ENCODE measurements at places on chromosomes 1 and 21.

DNA sequence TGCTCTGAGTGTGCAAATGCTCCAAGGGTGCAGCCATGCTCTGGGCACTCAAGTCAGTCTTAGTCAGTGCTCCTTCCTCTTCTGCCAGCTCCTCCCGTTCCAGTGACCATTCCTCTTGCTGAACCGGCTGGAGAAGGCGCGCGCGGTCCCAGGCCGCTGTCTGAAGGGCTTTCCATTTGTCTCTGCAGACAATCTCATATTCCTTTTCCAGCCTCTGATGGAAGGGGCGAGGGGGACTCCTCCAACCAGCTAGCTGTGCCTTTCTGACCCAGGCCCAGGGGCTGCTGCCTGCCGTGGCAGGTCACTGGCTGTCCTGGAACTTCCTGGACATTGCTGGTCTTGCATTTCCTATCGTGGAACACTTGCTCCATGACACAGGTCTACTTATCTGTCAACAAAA, 67.5 kb downstream of the RIPK4 start:
- no peak for DNase-seq

- no peak for DNase-seq
These were observed 1.4 kb upstream of the FNDC5 start for GRCh38 chr1:32872192-32872460.

GRCh38 chr1:27365372-27366112, 1.2 kb downstream of the MAP3K6 start:
- peak; percentile 75 for DNase-seq

- no peak for DNase-seq
These were observed 45.8 kb downstream of the STX6 start for GRCh38 chr1:180976732-180977357.

DNA sequence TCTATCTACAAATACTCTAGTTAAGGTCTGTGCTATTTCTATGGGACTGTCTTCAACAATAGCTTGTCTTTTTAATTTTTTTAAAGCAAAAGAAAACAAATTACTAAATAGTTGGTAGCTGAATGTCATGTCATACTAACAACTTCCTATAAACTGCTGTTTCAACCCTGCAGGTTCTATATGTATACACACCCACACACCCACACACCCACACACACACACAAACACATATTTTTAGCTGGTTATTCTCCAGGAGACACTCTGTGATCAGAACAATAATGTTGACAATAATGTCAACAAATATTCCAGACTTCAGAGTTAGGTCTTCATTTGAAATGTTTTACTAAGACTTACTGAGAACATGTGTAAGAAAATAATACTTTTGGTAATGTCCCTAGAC, 66.7 kb downstream of the AK5 start:
- no peak for DNase-seq

DNA sequence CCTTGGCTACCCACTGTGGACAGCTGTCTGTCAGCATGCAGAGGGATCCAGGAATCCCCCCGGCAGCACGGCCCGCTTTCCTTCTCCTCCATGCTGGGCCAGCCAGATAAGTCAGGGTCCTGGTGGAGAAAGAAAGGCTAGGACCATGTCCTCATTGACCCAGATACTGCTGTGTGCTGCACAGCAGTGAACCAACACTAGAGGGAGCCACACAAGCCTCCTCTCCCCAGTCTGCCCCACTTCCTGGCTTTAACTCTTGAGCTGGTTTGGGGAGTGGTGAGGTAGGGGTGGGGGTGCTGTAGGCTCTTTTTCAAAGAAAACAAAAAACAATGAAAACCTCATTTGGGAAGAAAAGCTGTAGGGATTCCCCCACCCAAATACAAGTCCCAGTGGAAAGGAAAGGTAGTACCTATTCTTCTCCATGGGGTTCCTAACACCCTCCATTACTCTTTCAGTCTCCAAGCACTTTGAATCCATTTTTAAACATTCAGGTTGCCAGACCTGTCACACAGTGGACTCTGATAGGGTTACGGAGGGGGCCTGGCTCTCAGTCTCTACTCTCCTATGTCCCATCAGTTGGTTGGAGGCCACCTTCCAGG, 84.9 kb upstream of the CD1D start:
- DNase-seq, result peak; percentile 12

DNA sequence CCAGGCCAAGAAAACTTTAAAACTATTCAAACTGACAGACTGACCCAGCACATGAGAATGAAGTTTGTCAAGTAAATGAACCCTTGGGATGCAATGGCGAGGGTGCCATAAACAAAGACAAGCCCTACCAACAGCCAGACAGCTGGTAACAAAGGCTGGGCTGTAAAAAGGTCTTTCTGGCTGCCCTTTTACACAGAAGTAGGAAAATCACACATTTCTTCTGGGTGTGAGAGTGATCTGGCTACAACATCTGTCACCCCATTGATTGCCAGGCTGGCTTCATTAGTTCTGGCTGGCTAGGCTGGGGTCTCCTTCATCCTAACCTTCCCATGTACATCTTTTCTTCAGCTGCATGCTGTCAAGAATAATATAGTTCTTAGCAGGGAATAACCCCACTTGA, 83.6 kb upstream of the FOXD3 start:
- DNase-seq, result no peak

GRCh38 chr1:172287208-172287607, 133.3 kb upstream of the C1orf105 start:
- DNase-seq, result no peak

DNA sequence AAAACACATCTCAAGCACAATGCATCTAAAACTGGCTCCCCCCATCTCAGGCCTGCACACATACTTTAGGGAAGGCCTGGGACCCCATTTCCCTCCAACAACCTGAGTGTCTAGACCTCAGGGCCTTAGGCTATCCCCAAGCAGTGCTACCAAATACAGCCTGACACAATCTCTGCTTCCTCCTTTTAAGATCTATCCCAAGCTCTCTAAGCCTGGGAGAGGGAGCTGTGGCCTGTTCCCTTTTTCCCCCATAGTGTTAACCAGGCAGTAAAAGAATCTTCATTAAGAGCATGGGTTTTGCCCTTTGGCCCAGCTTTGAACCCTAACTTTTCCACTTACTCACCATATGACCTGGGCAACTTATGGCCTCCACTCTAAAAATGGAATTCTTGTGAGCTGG, 10.8 kb upstream of the COL8A2 start:
- DNase-seq, result no peak

DNA sequence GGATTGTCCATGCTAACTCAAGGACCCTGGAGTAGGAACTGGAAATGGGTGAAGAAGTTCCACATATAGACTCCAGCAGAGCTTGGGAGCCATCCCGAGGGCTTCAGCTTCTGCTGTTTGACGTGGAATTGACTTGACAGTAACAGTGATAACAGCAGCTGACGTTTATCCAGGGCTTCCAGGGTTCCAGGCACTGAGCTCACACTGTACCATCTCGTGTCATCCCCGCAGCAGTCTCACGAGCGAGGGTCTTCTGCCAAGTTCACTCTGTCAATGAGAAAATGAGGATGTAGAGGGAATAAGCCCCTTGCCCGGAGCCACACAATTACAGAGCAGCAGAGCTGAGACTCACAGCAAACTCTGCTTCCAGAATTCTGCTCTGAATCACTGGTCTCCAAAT, 447.7 kb downstream of the SIPA1L2 start:
- no peak for DNase-seq

GRCh38 chr1:87091425-87091824, 177.0 kb downstream of the HS2ST1 start:
- DNase-seq, result no peak

Data from CD4-positive, alpha-beta T cell treated with Interferon gamma for 1 hour (primary cell).